ENCODE measurements at places on chromosomes 6 and 20.
A peak's percentile ranks its signal among the peaks of the same experiment; 100 is the strongest.

DNA sequence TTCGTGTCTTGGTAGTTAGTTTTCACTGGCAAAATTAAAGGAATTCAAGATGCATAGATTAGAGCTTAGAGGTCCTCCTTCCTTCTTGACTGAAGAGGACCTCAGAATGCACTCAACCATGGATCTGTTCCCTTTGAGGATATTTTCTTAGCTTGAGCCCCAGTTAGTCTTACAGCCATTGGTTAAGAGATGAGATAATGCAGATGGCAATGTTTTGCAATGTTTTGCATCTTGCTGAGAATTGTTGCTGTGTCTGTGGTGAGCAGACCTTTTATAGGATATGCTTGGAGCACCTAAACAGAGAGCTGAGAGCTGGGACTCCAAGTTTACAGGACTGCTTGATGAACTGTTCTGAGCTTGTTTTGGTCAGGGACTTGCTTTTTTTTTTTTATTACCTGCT is 107.5 kb downstream of the TMEM170B start:
- no peak for DNase-seq

DNA sequence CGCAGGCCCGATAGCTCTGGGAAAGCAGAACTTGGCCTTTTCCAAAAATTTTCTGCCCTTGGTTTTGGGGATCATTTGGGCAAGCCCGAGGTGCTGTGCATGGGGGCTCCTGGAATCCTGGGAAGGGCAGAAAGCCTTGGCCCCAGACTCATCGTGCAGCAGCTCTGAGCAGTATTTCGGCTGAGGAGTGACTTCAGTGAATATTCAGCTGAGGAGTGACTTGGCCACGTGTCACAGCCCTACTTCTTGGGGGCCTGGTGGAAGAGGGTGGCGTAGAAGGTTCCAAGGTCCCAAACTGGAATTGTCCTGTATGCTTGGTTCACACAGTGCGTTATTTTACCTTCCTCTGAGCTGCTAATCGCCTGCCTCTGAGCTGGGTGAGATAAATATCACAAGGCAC is 1.1 kb upstream of the BMP2 start:
- no peak for DNase-seq

- no peak for DNase-seq
Measured at GRCh38 chr6:146337376-146337775, 206.3 kb upstream of the RAB32 start.

- DNase-seq: no peak
Measured at GRCh38 chr6:64815718-64816117, 891.3 kb downstream of the EYS start.

- DNase-seq: no peak
Measured at GRCh38 chr20:38926934-38927616, 858 bp downstream of the FAM83D start.

DNA sequence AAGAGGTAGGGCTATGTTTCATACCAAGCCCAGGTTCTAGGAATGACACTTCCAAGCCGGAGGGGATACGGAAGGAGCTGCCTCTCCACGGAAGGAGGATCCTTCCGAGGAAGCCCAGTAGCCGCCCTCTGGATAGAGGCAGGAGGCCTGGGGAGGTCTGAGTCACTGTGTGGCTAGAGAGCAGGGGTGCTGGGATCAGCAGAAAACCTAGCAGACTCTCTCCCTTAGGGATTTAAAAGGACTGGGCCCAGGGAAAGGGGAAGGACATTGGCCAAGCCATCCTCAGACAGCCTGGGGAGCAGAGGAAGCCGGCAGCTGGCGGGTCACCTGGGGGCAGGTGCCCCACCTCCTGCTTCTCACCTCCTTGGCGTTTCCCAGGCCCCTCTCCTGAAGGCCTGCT is 36.6 kb upstream of the NFATC2 start:
- DNase-seq: no peak

DNA sequence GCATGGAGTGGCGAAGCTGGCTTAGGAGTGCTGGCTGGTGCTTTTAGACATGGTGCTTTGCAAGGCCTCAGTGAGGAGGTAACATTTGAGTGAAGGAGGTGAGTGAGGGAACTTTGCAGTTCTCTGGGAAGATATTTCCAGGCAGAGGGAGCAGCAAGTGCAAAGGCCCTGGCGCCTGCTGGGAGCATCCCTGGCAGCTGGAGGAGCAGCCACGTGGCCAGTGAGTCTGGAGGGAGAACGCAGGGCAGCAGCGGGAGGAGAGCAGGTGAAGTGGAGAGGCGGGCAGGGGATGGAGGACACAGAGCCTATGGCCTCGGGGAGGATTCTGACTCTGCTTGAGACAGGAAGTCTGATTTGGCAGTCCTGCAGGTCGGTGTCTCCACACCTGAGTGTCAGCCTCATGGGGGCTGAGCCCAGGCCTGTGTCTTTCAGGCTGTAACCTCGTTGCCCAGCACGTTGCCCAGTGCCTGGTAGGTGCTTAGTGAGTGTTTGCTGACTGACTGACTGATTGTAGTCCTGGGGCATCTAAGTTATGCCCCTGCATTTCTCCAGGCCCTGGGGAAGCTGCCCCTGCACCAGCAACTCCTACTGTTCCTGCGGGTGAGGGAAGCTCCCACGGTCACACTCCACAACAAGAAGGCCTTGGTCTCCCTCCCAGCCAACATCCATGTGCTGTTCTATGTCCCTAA is 11.0 kb upstream of the BPIFB4 start:
- no peak for DNase-seq

DNA sequence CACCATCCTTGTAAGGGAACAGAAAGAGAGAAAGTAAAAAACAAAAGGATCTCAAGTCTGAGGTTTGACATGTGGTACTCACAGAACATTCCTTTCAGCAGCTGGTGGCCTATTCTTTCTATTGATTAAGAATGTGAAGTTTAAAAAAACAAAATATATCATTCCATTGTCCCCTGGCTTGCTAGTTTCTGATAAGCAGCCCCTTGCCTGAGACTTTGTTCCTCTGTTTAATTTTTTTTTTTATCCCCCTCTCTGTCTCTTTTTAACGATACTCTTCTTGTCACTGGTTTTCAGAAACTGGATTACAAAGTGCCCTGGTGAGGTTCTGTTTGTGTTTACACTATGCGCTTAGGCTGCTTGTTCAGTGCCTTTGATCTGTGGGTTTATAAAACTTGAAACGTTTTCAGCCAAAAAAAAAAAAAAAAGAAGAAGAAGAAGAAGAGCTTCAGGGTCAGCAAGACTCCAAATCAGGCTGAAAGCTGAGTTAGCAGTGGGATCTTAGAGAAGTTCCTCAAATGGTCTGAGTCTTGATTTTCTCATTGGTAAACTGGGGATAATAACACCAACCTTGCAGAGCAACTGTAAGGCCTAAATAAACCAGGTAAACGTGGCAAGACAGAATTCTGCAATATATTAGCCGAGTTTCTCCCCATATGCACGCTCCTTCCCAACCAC is 45.1 kb upstream of the SLC22A23 start:
- DNase-seq: no peak

DNA sequence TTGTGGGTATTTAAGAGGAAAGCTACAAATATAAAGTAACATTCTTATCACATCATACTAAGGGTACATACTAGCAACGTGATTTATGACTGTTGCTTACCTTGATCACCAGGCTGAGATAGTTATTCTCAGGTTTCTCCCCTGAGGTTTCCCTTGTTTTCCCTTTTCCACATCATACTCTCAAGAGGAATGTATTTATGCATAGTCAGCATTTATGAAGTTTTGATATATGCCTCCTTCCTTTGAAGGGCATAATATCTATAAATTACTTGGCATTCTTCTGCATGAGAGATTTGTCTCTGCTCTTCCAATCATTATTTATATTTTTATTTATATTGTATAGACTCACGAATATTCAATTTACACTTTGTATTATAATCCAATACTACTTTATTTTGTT is 726.7 kb upstream of the ADGRB3 start:
- DNase-seq: no peak

- DNase-seq: peak; percentile 4
Measured at GRCh38 chr6:112906726-112907125, 559.6 kb downstream of the RFPL4B start.

GRCh38 chr20:2302384-2303060 is 6.7 kb downstream of the TGM3 start:
- no peak for DNase-seq

GRCh38 chr20:58155148-58155925 is 73.1 kb downstream of the ANKRD60 start:
- DNase-seq: no peak

DNA sequence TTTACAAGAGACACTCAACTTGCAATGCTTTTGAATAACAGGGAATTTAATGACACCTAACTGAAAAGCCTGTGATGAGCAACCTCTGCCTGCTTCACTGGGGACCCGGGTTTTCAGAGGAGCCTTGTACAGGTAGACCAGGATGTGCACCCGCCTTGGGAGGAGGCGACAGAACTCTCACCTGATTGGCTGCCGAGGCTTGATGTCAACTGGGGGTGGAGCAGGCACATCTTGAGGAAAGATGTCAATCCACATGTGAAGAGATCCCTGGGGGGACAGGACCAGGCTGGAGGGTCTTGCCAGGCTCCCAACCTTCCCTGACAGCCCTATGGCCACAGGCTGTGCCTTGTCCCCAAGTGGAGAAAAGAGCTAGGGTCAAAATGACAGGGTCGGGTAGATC is 19.8 kb downstream of the ERGIC3 start:
- peak; percentile 22 for DNase-seq

Data from NCI-H510A treated with DMSO at 0.1 percent for 48 hours (cell line).